ENCODE measurements at places on chromosomes 4 and X.
A peak's percentile ranks its signal among the peaks of the same experiment; 100 is the strongest.

DNA sequence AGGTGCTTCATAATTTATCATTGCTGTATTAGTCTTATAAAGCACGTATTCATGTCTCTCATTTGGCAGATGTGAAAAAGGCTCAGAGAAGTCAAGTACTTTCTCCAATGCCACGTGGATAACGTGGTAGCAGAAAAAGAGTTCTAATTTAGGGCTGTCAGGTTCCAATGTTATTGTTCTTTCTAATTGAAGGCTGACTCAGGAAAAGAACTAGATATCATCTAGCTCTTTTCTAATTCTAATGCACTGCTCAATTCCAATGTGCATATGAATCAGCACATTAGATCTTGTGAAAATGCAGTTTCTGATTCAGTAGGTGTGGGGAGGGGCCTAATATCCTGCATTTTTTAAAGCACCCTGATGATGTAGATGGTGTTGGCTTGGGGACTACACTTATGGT, 22.8 kb downstream of the AGA start:
- no peak for DNase-seq

DNA sequence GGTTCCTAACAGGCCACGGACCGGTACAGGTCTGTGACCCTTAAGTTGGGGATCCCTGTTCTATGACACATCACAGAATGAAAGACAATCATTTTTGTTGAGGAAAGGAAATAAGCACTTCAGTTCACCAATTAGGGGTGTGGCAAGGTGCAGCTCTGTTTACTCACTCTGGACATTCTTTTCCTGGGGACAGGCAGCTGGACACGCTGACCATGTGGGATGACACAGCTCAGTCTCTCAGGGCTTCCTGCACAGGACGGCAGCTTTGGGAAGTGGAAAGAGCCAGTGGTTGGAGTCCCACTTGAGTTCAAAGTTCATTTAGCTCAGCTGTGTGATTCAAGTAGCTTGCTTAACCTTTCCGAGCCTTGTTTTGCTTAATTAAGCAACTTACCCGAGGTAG, 55.7 kb downstream of the NDNF start:
- DNase-seq, result no peak

DNA sequence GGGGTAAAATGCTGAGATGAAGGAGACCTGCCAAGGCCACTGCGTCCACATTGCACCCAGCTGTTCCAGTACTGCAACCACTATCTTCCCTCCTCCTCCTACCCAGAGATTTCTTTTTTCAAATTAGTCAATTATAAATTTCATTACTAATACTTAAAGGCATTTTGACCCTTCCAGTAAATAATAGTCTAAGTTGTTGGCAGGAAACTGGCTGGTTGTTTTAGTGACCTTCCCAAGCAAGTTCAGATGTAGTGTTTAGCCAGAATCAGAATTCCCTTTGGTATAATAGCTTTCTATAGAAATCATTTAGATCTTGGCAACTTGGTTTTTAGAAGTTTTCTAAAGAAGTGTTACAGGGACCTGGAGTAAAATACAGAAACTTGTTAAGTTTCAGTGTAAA, 66.0 kb downstream of the AASDH start:
- no peak for DNase-seq

GRCh38 chr4:9988363-9988749, 32.9 kb downstream of the SLC2A9 start:
- no peak for DNase-seq

DNA sequence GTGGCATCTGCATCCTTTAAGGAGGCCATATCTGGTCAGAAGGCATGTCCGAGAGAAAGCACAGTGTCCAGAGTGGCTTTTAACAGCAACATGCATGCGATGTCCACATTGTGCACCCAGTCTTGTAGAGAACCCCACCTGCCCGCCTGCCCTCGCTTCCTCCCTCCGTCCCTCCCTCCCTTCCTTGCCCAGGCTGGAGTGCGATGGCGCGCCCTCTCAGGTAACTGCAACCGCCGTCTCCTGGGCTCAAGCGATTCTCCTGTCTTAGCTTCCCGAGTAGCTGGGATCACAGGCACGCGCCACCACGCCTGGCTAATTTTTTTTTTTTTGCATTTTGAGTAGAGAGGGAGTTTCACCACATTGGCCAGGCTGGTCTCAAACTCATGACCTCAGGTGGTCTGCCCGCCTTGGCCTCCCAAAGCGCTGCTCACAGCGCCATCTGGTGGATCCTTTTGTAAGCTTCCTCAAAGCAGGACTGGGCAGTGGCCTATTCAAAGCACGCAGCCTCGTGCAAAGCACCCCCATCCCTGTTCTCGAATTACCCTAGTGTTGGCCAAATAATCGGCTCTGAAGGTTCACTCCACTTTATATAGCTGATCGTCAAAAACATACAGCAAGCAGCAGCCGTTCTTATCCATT, 15.0 kb downstream of the BRCC3 start:
- DNase-seq, result peak; percentile 48

GRCh38 chrX:10350981-10351380, 194.2 kb downstream of the CLCN4 start:
- no peak for DNase-seq

GRCh38 chrX:110414679-110415439, 56.2 kb downstream of the RTL9 start:
- no peak for DNase-seq

GRCh38 chr4:147865926-147866325, 134.0 kb downstream of the ARHGAP10 start:
- DNase-seq, result no peak

DNA sequence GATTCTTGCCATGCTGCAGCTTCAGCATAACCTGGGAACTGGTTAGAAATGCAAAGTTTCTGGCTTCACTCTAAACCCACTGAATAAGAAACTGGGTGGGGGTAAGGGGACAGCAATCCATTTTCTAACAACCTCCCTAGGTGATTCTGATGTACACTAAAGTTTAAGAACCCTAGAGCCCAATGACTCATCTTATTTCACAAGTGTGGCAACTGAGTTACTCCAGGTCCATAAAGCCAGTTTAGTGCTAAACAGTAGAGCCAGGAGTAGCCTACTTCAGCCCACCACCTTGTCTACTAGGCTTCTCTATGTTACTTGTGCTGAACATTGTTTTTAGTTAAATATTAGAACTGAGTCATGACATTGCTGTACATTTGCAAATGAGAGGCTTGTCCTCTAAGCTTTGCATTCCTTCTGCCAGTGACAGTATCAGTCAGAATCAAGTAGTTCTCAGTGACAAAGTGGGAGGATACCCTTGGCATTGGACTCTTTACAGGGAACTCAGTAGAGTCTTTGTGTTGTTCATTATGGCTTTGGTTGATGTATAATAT, 518.0 kb downstream of the RPA4 start:
- no peak for DNase-seq

DNA sequence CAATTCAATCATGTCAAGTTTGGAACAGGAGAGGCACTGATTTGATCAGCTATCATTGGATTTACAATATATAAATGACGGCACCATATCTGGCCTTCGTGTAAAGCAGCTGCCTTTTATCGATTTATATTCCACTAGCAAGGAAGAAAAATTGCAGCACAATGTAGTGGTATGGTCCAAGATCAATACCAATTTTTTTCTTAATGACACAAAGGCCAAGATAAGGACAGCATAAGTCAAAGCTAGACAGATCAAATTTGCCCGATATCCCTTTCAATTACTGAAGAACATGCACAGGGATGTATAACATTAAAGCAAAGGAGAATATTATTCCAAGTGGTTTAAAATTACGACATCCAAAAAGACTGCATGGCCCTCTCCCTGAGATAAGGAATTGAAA, 167.4 kb downstream of the GPC3 start:
- DNase-seq, result no peak

DNA sequence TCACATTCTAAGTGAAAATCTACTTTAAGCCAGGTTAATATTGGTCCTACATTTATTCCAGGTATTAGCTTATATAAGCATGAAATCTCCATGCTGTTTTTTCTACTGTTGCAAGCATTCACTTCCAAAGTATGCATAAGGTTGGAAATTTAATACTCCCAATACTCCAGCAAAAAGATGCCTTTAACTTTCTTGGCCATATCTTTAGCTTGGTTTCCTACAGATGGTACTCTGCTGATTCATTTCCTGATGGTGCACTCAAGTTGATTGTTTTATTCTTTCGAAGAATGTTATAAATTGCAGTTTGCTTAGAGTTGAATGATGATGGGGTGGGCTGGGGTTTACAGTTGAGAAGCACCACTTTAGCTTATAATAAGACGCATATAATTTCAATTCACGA, 330.2 kb downstream of the PTTG2 start:
- no peak for DNase-seq

DNA sequence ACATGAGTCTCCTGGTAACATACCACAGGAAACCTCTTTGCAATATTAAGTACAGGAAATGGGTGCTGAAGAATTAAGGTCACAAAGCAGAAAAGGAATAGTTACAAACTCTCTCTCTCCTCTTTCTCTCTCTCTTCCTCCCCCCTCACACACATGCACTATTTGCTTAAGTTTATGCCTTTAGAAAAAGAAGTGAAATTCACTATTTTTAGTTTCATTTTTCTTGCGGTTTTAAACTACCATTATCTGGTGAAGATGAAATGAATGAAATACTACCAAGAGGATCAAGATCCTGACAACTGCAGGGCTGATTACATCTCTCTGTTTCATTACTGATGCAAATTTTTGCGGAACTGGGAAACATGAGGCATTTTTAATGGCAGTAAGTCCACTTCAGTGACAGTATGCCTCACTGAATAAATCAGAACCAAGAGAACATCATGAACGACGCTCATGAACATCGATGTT, 64.3 kb upstream of the FTHL17 start:
- DNase-seq, result no peak

GRCh38 chr4:140717313-140717712, 38.9 kb downstream of the TBC1D9 start:
- DNase-seq, result no peak

DNA sequence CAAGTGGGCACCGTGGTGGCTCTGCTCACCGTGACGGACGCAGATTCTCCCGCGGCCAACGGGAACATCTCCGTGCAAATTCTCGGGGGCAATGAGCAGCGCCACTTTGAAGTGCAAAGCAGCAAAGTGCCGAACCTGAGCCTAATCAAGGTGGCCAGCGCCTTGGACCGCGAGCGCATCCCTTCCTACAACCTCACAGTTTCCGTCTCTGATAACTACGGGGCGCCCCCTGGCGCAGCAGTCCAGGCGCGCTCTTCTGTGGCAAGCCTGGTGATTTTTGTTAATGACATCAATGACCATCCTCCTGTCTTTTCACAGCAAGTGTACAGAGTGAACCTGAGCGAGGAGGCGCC, 2.7 kb downstream of the FAT4 start:
- DNase-seq, result no peak

DNA sequence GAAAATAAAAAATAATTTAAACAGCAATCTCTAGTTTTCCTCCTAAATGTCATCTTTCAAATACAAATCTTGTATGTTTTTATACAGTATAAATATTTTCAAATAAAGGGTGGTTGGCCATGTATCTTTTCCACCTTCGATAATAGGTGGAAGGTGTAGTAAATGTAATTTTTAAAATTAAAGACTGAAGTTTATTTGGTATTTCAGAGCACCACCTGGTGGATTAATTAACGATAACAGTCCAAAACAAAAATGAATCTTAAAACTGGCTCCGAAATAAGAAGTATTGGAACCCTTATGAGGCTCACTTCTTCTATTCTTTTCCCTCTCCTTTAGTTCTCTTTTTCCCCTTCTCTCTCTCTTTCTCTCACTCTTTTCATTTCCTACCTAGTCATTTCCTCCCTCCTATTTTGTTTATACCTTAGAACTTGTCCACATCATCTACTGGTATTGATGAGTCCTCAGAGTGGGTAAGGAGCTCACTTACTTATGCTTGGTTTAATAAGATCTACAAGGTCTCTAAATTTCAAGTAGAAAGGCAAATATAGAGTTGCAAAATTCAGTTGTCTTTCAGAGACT, 82.9 kb upstream of the EXOC1L start:
- no peak for DNase-seq

- DNase-seq, result no peak
Measured at GRCh38 chrX:30504309-30504708, 73.3 kb downstream of the TASL start.

DNA sequence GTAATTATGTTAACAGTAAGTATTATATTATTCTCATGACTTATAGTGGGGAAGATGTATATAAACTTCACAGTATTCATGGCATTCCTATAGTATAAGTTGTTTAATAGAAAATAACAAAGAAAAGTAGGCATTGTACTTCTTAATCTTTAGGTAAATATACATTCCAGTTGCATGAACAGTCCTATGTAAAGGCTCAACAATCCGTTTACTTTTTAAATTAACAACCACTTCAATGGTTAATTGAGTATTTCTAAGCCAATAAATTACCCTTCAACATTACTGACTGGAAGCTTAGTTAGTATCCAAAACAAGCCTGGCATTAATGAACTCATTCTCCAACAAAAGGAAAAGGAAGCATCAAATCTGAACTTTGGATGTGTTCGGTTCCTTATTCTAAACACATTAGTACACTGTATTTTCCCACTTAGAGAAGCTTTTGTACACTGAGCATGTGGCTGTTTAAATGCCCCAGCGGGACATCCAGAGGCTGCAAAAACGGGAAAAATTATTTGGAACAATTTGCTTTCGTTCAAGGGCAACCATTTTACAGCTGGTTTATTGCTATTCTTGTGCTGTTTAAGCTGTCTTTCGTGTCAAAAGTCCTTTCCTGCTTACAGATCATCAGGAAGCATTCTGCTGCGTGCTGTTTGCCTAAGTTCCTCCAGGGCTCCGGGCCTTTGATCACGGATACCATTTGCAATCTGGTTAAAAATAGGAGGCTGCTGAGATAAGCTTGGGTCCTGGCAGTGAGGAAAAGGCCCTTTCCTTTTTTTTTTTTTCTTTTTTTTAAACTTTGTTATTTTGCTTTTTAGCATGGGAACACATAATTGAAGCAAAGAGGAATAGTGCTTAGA, 460.3 kb downstream of the SPRY1 start:
- no peak for DNase-seq

DNA sequence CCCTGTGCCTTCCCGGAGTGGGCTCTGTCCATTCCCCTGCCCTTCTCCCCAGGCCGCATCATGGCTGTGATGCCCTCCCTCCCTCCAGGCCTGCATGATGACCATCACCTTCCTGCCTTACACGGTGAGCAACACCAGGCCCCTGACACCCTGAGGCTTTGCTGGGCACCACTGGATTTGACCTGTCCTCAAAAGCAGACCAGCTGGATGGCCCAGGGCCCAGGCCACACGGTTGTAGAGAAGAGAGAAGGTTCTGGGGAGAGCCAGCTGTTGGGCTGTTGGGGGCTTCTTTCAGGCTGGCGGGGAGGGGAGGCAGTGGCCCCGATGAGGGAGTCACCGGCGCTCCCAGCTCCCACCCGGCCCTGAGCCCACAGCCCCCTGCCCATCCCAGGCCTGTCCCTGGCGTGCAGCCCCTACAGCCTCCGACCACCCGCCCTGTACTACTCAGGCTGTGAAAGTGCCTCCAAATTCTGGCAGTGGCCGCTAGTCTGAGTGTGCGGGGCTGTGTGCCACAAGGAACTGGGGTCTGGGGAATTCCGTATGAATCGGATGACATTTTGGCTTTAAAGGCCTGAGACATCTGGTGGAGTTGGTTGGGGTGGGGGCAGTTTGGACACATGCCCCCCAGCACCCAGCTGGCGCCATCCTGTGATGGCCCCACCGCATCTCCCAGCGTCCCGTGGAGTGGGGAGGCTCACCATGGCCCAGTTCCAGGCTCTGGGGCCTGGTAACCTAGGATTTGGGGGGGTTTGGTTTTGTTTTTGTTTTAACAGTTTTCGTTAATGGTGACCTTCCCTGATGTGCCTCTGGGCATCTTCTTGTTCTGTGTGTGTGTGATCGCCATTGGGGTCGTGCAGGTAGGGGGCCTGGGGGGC, 19.6 kb downstream of the TMEM175 start:
- peak; percentile 18 for DNase-seq

GRCh38 chr4:176188654-176189053, 6.7 kb downstream of the SPATA4 start:
- DNase-seq, result no peak

Measured in activated CD4-positive, CD25-positive, alpha-beta regulatory T cell treated with anti-CD3 and anti-CD28 coated beads, Interleukin-2, amount 50 U/mL, for 72 hours (primary cell).